ENCODE measurements at places on chromosomes 2 and 18. TPM values are rescaled to one million over a fixed set of nuclear protein-coding genes. Genes with fewer than 3 reads are reported as not detected.

GRCh38 chr2:217160103-217160743 lies 300.4 kb upstream of the TNP1 start:
- peaks cover 24% of the 10 kb centered on the region for H3K4me1 ChIP-seq
- H3K4me3 ChIP-seq: no peak overlapping the region
- peaks cover 8% of the 10 kb centered on the region for H3K27me3 ChIP-seq
- H3K36me3 ChIP-seq: no peaks in the 10 kb centered on the region
- no peak for DNase-seq

DNA sequence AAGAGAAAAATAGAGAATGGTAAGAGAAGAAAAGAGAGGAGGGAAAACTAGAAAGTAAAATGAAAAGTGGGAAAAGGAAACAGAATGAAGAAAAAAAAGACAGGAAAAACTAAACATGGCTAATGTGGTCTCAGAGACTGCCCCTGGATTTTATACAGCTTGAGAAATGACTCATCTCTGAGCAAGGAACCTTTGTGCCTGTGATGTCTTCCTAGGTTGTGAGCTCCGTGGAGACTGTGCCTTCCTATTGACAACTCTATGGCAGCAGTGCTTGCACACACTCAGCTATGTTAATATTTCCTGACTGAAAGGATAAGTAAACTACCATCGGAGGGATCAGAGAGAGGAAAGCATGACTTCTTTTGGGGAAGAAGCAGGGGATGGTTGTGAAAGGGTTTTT lies 203.8 kb downstream of the RDH14 start:
- no peak overlapping the region for H3K4me3 ChIP-seq
- no peaks in the 10 kb centered on the region for H3K36me3 ChIP-seq
- H3K4me1 ChIP-seq: no peaks in the 10 kb centered on the region
- no peak overlapping the region for H3K27ac ChIP-seq

GRCh38 chr2:186771395-186771794 lies 77.5 kb downstream of the FAM171B start:
- H3K36me3 ChIP-seq: no peaks in the 10 kb centered on the region
- no peaks in the 10 kb centered on the region for H3K4me1 ChIP-seq
- no peak overlapping the region for H3K27ac ChIP-seq
- no peak overlapping the region for H3K4me3 ChIP-seq
- DNase-seq: no peak

DNA sequence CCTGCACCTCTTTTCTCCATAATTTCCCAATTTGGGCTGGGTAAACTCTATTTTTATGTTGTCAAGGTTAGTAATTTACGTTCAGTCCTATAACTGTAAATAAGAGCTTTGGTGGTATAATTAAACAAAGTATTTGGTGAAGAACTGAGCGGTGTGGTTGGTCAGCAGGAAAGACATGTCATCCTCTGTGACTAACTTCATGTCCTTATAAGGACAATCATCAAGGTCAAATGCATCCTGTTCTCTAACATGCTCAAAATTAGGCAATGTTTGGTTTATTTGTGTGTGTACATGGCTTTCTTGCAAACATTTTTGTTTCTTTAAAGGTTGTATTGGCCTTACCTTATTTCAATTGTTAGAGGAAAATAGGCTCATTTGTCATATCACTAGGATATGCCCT lies 121.5 kb upstream of the NABP1 start:
- H3K27ac ChIP-seq: no peak overlapping the region
- H3K27me3 ChIP-seq: peaks cover 29% of the 10 kb centered on the region
- no peak overlapping the region for H3K4me3 ChIP-seq
- H3K4me1 ChIP-seq: peaks cover 17% of the 10 kb centered on the region
- no peaks in the 10 kb centered on the region for H3K36me3 ChIP-seq
- DNase-seq: no peak

MARCO gene
- total RNA-seq: 0.26 TPM

DNA sequence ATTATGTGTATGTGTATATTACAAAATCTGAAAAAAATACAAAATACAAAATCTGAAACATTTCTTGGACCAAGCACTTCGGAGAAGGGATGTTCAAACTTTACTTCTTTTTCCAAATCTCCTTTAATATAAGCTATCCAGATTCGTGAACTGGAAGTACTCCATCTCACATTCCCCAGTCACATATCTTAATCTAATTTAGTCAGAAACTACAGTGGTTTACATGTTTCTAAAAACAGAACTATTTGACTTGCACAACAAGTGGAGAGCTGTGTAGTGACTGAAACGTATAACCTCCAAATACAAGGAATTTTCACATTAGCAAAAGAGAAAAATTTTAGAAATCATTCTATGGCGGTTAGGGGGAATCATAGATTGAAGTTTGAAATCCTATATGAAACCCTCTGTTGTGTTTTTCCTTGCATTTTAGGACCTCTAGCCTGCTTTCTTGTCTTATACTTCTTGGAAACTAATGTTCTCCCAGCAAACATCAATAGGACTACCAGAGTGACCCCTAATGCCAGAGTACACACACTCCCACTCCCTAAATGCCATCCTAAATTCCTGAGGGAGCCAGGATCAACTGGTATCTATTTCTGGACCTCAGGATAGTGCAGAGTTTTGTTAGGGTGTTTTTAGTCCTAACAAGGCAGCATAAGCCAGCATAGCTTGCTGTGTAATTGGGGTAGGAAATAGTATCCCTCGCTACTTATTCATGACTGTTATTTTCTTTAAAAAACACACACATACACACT lies 30.2 kb upstream of the ROCK1 start:
- no peaks in the 10 kb centered on the region for H3K36me3 ChIP-seq
- no peak for DNase-seq
- no peak overlapping the region for H3K4me3 ChIP-seq
- no peaks in the 10 kb centered on the region for H3K4me1 ChIP-seq
- H3K27me3 ChIP-seq: peaks cover 13% of the 10 kb centered on the region

DNA sequence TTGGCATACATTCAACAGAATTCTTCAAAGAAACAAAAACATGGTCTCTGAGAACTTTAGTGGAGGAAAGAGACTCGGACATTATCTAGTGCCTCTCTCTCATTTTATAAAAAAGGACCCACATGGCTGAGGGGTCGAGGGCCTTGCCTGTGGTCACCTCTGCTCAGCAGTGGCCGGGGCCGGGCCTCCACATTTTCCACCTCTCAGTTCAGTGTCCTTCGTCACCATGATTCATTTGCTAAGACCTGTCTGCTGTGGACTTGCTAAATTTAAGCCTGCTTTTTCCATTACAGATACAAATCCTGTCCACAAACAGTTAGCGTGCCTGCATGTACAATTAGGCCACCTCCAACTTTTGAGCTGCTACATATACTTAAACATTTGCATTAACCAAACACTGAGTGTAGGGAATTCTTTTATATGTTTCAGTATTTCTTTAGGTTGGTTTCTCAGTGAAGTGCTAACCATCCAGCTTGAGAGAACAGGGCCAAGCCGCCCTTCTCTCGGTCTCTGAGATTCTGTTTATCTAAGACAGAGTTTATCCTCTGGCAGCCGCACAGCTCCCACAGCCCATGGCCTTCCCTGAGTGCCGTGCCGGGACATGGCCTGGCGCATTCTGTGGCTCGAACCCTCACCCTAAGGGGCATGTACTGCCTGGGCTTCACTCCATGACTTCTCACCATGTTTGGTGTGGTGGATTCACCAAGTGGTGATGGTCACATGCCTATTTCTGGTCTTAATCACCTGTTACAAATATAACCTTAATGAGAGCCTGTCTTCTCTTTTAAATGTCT lies 46.2 kb downstream of the COA5 start:
- H3K4me3 ChIP-seq: no peak overlapping the region
- H3K36me3 ChIP-seq: peaks cover 40% of the 10 kb centered on the region
- no peak overlapping the region for H3K27ac ChIP-seq

DNA sequence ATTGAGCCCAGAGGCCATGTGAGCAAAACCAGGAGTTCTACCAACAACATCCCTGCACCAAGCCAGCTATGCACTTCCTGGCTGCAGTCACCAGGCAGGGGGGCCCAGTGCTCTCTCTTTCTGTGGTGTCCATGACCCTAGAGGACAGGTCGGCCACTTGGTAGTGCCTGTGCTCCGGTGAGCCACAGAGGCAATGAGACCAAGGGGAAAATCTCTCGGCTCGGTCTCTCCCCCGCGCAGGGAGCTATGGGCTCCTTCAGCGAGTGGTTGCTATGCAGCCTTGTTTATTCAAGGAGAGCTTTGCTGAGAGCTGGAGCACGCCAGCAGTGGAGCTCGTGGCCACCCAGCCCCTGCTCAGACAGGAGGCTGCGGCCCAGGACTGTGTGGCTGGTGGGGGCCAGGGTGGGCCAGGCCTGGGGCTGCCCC lies at the start of gene TOGARAM2:
Gene TOGARAM2, plus strand, starts transcription at position 283 of the 426 bp plus-strand sequence. CDS start 13,537 bp downstream, outside the sequence.
- no peak for DNase-seq
- no peak within 1 kb of the TSS for H3K4me3 ChIP-seq
- H3K27me3 ChIP-seq: no peaks in the 10 kb centered on the region
- no peaks in the 10 kb centered on the region for H3K36me3 ChIP-seq
- H3K27ac ChIP-seq: no peak within 1 kb of the TSS

Data from activated naive CD8-positive, alpha-beta T cell treated with anti-CD3 and anti-CD28 coated beads, Interleukin-2, amount 10 ng/mL, durations not matched to agents 7 days and 5 days (primary cell).